ENCODE measurements at places on chromosomes 12 and 14. TPM values are rescaled to one million over a fixed set of nuclear protein-coding genes. Genes with fewer than 3 reads are reported as not detected.

GRCh38 chr12:68479261-68479895 lies 131.3 kb upstream of the RAP1B start:
- ATAC-seq, result peak; percentile 48

- no peak for ATAC-seq
Measured at GRCh38 chr14:101604935-101605780, 43.9 kb downstream of the DIO3 start.

Gene TAS2R9
- total RNA-seq, result not detected

DNA sequence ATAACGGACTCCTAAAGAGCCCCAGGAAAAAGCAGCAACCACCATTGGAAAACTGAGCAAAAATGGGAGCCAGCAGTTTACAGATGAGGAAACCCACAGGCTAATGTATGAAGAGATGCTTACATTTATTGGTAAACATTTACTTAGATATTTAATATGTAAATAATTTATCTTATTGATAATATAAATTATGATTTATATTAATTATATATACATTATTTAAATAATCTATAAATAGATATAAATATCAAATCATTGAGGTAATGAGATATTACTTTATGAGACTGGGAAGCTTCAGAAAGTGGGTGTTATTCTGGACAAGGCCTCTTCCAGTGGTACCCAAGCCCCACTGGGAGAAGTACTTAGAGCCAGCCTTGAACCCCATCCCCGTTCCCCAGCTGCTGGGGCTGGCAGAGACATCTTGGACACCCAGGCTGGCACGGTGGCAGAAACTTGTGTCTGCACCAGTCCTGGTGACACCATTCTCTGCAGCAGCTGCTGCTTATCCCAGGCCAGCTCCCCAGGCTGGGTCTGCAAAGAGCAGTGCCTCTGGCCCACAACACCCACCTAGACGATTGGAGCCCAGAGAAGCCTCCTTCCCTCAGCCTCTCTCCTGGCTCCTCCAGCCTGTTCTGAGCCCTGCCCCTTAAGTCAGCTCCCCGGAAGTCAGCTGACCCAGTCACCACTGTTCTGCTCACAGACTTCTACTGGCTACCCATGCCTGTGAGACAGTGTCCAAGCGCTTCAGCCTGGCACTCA lies 25.9 kb downstream of the ISCA2 start:
- no peak for ATAC-seq

DNA sequence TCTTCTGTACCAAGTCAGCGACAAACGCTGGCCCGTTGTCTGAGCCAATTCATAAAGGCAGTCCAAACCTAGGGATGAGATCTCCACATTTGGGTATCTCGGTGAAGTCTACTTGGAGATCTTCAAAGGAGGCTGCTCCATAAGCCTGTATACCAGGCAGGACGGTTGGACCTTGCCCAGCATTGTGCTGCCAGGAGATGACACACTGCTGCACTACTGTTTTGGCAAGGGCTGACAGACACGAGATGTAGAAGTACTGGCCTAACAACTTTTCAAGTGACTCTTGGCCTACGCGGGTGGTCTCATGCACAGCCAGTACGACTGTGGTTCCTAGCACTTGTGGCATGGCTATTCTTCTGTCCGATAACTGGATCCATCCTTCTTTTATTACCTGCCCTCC lies 135.3 kb downstream of the SLC38A6 start:
- ATAC-seq, result no peak

- no peak for ATAC-seq
Measured at GRCh38 chr12:94336211-94336925, 123.3 kb downstream of the CEP83 start.

- no peak for ATAC-seq
Measured at GRCh38 chr14:50055461-50056228, 60.7 kb downstream of the VCPKMT start.

Data from gastroesophageal sphincter (tissue), 4 donors.